Activated gamma-delta T cell (primary cell): ENCODE measurements at places on chromosomes 2 and 18.

GRCh38 chr2:23285091-23285800 lies 99.7 kb upstream of the KLHL29 start:
- no peak for DNase-seq

GRCh38 chr2:230812033-230812432 lies 52.7 kb upstream of the ITM2C start:
- no peak for DNase-seq

- DNase-seq = no peak
These were observed 166.7 kb downstream of the MCFD2 start for GRCh38 chr2:46748735-46749531.

DNA sequence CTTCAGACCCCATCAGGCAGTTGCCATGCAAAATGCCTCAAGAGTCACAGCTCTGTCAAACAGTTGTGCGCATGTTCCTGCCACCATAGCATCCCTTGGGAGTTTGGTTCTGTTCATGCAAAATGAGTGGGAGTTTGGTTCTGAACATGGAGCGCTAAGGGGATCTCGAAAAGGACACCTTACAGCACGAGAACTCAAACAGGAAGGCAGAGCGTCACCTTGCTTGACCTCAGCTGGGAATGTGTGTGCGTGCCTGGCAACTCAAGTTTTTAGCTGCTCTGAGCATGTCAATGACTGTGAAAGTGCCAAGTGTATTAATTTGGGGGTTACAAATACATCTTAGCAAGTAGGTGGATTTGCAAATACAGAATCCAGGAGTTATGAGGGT lies 16.6 kb downstream of the MALL start:
- DNase-seq = no peak

- no peak for DNase-seq
These were observed 37.4 kb downstream of the TTC32 start for GRCh38 chr2:19864381-19864780.

DNA sequence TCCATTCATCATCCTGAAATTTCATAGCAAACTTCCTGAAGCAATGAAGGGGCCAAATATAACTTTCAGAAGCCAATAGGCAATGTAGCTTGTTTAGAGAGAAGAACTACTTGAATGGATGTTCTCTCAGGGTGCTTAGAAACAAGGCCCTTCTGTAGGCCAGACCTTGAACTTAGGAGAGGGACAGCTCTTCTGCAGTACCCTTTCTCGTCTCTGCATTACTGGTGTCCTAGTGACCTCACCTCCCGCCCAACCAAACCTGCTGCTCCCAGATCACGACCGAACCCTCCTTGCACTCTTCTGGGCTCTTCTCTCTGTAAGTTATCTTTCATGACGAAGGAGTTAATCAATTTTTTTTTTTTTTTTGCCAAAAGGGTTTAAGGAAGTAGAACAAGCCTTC lies 543.9 kb downstream of the TDRD15 start:
- no peak for DNase-seq

GRCh38 chr2:105872142-105872728 lies 127.5 kb downstream of the NCK2 start:
- DNase-seq = no peak

- DNase-seq = no peak
These were observed 55.9 kb downstream of the CACNB4 start for GRCh38 chr2:152042636-152043615.
